ENCODE measurements at places on chromosomes 13 and 19.

DNA sequence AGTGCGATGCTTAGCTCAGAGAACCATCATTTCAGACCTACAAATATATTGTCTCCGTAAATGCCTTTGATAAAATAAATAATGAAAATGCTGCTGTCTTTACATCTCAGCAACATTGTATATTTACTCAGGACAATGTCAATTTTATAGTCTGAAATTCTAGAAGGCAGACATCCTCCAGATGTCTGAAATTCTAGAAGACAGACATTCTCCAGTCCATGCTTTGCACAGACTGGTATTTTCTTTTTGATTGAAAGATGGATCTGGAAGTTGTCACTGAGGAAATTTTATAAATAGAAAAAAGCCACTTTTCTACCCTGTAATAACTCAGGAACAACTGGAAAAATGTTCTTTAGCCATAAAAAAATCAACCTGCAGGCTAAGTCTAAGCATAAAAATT is 2293.3 kb downstream of the PCDH9 start:
- no peak for DNase-seq

- no peak for DNase-seq
These were observed 350.6 kb downstream of the ZNF536 start for GRCh38 chr19:30722761-30723160.

DNA sequence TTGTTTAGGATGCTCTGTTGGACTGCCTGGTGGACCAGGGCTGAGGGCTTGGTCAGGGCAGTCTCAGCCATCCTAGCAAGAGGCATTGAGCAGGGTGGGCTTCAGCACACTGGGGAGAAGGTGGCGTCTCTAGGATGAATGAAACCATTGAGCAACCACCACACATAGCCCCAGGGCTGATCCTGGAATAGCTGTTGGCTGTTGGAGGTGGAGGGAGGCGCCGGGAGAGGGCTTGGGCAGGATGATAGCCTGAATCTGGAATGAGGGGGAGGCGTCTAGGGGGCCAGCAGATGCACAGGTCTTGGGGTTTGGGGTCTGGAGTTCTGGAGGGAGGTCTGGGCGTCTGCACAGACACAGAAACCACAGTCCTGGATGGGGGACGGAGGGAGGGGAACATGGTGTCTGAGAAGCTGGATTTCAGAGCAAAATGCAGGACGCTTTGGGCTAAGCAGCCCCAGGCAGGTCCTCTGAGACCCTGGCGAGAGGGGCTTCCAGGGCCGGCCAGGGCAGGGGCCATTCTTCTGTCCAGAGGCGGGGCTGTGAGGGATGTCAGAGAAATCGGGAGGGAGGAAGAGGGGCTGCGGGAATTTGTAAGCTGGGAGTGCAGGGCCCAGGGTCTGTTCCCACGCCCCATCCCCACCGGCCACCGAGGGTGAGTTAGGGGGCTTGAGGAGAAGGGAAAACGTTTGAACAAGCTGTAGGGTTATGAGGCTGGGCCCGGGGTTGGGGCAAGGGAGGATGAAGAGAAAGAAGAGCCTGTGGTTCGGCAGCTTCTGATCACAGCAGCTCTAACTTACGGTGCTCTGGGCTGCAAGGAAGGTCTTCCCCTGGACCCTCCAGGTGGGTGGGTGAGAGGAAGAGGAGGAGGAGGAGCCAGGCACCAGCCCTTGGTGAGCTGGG is 5.2 kb downstream of the TRAPPC5 start:
- no peak for DNase-seq

- no peak for DNase-seq
These were observed 22.6 kb downstream of the CEBPA start for GRCh38 chr19:33279430-33280350.

GRCh38 chr13:25528266-25528665 is 156.5 kb downstream of the ATP8A2 start:
- no peak for DNase-seq

DNA sequence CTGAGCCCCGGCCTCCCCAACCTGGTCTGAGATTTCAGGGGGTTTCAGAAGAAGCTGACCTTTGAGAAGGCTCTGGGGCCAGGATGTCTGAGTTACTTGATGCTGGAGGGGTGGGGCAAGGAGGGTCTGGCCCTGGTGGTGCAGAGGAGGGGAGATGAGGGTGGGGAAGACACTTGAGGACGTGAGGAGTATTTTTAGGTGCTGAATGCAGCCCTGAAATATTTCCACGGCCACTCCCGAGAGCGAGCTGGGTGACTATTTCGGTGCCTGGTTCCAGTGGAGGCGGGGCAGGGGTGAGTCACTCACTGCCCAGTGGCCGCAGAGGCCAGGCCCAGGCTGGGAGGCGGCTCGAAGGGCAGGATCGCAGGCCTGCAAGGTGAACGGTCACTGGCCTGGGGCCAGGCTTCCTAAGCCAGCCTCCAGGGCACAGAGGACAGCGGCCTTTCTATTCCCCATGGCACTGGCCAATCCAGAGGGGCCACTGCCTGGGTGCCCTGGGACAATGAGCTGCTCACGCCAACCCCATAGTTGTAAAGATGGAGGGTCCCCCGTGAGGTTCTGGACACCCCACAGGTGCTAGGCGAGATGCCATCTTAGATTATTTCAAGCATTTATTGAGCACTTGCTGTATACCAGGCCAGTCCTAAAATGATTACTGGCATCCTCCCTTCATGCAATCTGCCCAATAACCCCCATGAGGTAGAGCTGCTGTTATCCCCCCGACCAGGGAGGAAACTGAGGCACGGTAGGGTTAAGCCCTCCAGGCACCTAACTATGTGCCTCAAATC is 19.7 kb upstream of the JUND start:
- DNase-seq, result no peak

DNA sequence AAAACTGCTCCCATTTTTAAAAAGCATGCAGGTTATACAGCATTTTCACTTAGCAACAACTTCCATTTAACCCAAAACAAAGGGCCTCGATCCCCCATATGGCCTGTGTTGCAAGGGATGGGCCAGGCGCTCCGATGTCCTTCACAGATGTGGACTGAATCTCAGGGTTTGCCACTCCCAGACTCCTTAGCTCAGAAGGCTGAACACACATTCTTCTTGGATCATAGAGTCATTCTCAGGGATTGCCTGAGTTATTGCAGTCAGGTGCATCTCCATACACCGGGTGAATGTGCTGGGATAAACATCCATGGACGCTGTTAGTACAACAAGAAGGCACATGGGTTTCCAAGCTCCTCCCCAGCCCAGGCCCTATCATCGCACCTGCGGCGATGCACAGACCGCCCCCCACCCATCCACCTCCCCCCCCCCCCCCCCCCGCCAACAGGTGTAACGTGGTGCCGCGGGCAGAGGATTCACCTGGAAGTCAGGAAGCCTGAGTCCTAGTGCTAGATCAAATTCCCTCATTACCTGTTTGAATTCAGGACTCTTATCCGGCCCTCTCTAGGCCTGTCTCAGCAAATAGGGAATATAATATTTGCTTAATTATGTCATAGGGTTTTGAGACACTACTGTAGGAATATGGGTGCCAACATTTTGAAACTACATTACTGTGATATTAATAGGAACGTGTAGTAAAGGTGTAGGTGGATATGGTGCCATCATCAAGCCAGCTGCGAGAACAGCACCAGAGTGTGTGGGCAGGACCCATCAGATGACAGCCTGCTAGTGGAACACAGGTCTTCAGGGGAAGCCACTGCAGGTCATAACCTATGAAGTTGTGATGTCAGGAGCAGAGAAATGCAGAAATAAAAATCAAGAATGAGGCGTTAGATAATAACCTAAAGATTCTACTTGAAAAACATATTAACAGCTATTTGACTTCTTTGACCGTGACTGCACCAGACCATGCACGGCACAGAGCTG is 110.9 kb downstream of the SACS start:
- no peak for DNase-seq

DNA sequence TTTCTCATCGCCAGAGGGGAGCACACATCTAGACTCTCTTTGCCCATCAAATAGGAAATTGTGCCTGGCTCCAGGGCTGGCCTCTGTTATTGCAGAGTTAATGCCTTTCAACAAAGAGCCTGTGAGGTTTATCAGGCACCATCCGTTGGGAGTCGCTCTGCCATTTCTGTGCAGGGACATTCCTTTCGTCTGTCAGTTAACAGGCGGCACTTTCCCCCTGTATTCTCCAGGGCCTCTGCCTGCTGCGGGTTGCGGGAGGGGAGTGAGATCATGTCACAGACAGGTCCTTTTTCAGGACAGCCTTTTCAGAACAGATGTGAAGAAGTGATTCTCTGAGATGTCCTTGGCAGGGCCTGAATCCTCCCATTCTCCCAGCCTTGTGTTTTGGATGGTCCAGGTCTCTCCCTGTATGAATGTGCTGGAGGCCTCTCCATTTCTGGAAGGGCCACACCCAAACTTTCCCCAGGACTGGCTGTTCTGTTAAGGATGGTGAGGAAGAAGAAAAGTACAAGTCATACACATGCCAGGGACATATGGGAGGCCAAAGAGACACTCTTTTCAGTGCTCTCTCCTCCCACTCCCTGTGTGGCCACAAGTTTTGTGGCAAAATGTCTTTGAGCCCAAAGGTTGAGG is 14.9 kb downstream of the SERP2 start:
- DNase-seq, result no peak

GRCh38 chr13:110270507-110270906 is 36.5 kb downstream of the COL4A1 start:
- no peak for DNase-seq

DNA sequence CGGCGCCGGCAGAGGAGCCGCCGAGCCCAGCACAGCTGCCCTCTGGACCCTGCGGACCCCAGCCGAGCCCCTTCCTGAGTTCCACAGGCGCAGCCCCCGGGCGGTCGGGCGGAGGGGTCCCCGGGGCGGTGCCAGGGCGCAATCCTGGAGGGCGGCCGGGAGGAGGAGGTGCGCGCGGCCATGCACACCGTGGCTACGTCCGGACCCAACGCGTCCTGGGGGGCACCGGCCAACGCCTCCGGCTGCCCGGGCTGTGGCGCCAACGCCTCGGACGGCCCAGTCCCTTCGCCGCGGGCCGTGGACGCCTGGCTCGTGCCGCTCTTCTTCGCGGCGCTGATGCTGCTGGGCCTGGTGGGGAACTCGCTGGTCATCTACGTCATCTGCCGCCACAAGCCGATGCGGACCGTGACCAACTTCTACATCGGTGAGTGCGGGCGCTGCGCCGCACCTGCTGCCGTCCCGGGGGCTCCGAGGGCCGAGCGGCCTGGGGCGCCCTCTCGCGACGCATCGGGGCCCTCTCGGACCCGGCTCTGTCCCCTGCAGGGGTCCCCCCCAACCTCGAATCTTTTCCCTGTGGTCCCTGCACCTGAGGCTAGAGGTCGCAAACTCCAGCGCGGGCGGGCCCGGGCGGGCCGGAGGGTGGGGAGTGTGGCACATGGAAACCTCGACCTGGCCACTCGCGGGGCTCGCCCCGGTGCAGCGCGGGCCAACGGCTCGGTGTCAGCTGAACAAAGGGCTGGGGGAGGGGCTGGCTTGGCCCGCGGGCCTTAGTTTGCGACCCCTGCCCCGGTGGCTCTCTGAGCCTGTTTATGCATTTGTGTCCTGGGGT is at the start of gene KISS1R:
TSS of gene KISS1R (plus strand) at position 11 of the 829 bp plus-strand sequence. CDS start at position 181, 170 bp downstream.
- DNase-seq, result peak; percentile 65
